ENCODE measurements at places on chromosomes 3 and 15. TPM values are rescaled to one million over a fixed set of nuclear protein-coding genes. Genes with fewer than 3 reads are reported as not detected.

Gene VGLL3
- total RNA-seq, result 7.3 TPM

Gene TP63
- total RNA-seq, result not detected

Gene SLC22A13
- 0.66 TPM for total RNA-seq

Gene SCN5A
- 8.2 TPM for total RNA-seq

DNA sequence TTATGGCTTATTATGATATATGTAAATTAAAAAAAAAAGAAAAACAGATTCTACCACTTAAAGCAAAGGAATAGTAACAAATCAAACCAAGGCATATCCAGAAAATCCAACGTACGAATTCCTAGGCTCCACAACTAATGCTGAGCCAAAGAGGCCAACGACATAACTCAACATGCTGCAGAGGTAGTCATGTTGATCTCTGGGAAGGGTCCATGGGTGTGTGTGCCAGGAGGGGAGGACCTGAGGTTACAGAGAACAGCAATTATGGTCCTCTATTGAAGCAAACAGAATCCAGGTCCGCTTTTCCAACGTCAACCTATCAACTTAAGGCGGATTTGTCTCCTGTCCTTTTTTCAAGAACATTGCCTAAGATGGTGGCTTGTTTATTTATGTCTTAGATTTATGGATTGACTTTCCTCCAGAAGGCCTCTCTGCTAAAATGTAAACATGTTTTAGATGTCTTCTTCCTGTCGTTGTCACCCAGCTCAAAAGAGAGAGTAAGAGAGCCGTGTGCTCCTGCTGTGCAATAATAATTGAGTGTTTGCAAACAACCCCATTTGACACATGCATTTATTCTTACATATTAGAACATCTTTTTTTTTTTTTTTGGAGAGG lies 20.4 kb downstream of the NANOGP8 start:
- no peak for DNase-seq

GRCh38 chr3:132342183-132342582 lies 25.0 kb downstream of the ACP3 start:
- DNase-seq, result peak; percentile 40

DNA sequence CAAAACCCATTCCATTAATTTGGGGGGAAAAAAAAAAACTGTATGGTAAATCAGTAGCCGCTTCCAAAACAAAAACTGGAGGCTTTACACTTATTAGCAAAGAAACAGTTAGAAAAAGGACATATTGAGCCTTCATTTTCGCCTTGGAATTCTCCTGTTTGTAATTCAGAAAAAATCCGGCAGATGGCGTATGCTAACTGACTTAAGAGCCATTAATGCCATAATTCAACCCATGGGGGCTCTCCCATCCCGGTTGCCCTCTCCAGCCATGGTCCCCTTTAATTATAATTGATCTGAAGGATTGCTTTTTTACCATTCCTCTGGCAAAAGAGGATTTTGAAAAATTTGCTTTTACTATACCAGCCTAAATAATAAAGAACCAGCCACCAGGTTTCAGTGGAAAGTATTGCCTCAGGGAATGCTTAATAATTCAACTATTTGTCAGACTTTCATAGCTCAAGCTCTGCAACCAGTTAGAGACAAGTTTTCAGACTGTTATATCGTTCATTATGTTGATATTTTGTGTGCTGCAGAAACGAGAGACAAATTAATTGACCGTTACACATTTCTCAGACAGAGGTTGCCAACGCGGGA lies 9.4 kb upstream of the RPL24 start:
- peak; percentile 91 for DNase-seq

DNA sequence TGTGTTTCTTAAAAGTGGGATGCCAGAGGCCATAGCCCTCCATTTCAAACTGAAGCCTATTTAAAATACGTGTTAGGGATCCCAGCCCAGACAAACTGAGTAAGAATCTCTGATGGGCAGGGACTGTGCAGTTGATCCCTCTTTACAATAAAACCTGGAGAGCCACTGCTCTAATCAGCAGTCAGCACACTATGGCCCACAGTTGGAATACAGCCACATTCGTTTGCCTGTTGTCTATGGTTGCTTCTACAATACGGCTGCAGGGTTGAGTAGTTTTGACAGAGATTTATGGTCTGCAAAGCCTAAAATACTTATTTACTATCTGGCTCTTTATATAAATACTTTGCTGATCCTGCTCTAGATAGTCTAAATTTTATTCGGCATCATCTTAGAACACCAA lies 32.4 kb downstream of the TJP1 start:
- no peak for DNase-seq

DNA sequence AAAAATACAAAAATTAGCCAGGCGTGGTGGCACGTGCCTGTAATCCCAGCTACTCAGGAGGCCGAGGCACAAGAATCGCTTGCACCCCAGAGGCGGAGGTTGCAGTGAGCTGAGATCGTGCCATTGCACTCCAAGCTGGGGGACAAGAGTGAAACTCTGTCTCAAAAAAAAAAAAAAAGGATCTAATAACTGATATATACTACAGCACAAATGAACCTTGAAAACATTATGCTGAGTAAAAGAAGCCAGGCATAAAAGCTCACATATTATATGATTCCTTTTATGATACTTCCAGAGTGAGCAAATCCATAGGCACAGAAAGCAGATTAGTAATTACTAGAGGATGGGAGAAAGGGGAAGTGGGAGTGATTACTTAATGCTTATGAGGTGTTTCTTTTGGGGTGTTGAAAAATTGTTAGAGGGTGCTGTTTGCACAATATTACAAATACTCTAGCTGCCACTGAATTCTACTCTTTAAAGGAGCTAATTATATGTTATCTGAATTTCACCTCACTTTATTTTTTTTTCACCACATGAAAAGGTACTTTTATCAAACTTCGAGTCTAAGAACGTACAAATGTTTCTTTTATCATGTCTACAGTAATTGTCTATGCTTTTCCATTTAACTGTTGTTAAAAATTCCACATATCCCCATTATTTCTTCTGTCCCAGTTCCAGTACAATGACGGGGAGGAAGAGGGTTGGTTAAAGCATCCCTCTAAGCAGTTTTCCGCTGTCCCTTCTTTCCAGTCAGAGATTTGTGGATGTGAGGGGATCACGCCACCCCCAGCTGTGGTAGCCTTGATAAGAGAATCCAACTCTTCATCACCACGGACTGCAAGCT lies 77.7 kb upstream of the FAM174B start:
- no peak for DNase-seq

GRCh38 chr15:45637552-45638033 lies 2.8 kb downstream of the SQOR start:
- no peak for DNase-seq

GRCh38 chr3:100020876-100021644 lies 93.2 kb downstream of the FILIP1L start:
- no peak for DNase-seq

DNA sequence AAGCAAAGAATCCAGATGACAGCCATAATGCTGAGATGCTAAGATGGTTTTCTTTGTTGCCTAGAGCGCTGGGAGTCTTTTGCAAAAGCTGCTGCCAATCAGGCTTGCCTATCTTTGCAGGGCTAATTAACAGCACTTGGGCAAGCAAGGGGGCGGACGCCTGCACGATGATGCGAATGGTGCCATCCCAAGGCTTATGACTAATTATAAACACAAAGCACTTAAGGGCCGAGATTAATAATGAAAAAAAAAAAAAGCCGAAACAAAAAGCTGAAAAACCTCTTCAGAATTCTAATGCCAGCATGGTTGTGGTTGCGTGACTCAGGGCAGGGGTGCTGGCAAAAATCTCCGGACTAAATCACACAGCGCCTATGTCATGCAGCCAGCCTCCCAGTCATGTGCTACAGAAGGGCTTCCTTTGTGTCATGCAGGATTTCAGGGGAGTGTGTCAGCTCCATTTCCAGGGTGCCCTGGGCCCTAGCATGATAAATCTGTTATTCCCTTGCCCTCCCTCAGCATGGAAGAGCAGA lies 185.0 kb upstream of the ANKRD28 start:
- DNase-seq, result no peak

- DNase-seq, result no peak
Measured at GRCh38 chr15:90230071-90230494, 3.7 kb downstream of the CIB1 start.

DNA sequence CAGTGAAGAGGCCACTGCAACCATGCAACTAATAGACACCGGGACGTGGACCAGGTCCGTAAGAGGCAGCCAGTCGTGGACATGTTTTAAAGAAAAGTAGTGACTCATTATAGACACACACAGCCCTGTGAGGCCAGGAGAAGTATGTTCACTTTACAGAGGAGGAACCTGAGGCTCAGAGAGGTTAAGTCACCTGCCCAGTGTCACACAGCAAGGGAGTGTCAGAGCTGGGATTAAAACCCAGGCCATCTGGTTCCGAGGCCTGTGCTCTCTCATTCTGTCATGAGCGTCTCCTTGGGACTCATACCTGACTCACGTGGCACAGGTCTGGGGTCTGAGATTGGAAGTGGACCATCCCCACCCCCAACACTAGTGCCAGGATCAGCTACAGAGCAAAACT lies 28.1 kb upstream of the GRIP2 start:
- no peak for DNase-seq

DNA sequence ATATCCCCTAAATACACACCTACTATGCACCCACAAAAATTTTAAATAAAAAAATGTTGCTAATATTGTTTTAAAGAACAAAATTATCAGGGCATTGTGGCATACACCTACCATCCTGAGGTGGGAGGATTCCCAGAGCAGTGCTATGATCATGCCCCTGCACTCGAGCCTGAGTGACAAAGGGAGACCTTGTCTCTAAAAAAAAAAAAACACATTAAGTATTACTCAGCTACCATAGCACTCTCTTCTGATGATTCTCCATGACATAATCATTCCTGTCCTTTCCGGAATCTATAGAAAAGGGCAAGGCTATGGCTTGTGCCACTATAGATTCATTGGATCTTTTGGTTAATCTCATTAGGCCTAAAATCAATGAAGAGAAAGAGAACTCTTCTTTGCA lies 77.4 kb downstream of the ACAP2 start:
- DNase-seq, result no peak

DNA sequence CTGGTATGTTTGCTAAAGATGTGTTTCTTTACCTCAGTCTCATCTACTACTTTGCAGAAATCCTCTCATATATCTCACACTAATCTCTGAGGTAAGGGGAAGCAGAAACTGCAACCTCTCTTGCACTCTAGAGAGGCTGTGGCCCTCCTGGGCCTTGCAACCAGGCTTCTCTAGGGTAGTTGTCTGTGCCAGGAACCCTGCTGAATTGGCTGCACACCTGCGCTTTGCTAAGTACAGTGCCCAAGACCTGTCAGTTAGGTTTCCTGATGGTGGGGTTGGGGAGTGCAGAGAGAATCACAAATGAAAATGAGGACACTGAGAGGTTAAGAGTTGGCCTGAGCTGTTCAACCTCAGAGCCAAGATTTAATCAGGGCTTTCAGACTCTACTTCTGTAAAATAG lies 117.2 kb upstream of the PLXNA1 start:
- DNase-seq, result no peak

DNA sequence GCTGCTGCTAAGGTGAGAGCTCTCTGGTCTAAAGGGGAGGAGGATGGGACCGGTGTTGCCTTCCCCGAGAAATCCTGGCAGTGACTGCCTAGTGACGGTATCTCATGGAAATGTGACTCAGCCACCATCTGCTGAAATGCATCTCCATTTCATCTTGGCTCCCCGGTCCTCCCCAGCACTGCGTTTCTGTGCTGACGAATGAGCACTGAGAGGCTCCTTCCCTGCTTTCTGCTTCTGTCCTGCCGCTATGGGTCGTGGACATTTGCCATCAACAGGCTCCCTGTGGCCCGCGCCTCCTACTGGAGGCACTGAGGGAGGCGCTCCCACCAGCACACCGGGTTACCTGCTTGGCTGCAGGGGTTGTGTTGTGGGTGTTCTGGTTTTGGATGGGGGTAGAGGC lies 13.5 kb upstream of the SEC13 start:
- DNase-seq, result peak; percentile 60

All from GM23338 (cell line).